HFFc6 (cell line): ENCODE measurements at places on chromosomes 1 and 21. TPM values are rescaled to one million over a fixed set of nuclear protein-coding genes. Genes with fewer than 3 reads are reported as not detected.

DNA sequence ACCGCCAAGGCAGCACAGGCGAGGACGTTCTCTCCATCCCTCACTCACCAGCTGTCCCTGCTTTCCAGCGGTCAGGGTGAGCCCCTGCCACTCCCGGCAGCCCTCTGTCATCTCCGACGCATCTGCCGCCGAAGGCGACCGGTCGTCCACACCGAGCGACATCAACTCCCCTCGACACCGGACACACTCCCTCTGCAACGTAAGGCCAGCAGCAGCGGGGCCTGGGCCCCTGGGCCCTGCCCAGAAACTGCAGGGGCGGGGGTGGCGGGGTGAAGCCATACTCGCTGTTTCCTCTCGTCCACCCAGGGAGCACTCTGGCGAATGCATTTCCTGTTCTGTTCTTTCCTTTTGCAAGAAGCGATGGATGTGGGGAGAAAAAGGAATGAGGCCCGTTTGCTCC is 93.4 kb upstream of the TMEM51 start:
- H3K36me3 ChIP-seq, result peaks cover 42% of the 10 kb centered on the region
- H3K4me3 ChIP-seq, result no peak overlapping the region
- no peak for DNase-seq
- H3K4me1 ChIP-seq, result peaks cover 12% of the 10 kb centered on the region
- H3K27me3 ChIP-seq, result no peaks in the 10 kb centered on the region; the same call in 1 of the 2 replicates

- H3K27ac ChIP-seq, result no peak overlapping the region
- H3K36me3 ChIP-seq, result peaks cover 8% of the 10 kb centered on the region
- no peaks in the 10 kb centered on the region; the same call in 1 of the 2 replicates for H3K27me3 ChIP-seq
- DNase-seq, result no peak
- no peak overlapping the region for H3K4me3 ChIP-seq
These were observed 160.2 kb upstream of the IRF2BP2 start for GRCh38 chr1:234769986-234770795.

DNA sequence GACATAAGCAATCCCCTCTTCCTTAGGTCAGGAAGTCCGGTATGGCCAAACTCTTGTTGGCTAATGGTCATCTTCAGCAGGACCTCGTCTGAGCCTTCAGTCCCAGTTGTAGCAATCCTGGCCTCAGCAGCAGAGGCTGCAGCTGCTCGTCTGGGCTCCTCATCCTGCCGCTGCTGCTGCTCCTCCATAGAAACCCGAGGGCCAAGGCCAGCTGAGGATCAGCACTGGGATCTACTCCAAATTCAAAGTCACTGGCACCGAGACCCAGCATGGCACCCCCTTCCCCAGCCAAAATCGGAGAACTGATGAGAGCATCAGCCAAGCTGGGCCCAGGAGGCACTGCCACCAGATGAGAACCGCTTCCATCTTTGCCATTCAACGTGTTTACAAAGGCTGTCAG is 6.3 kb upstream of the CLDN14 start:
- no peak for DNase-seq
- H3K4me3 ChIP-seq, result no peak overlapping the region
- no peak overlapping the region for H3K27ac ChIP-seq
- H3K36me3 ChIP-seq, result no peaks in the 10 kb centered on the region
- peaks cover 14% of the 10 kb centered on the region for H3K4me1 ChIP-seq
- H3K27me3 ChIP-seq, result no peaks in the 10 kb centered on the region; the same call in none of the 2 replicates

DNA sequence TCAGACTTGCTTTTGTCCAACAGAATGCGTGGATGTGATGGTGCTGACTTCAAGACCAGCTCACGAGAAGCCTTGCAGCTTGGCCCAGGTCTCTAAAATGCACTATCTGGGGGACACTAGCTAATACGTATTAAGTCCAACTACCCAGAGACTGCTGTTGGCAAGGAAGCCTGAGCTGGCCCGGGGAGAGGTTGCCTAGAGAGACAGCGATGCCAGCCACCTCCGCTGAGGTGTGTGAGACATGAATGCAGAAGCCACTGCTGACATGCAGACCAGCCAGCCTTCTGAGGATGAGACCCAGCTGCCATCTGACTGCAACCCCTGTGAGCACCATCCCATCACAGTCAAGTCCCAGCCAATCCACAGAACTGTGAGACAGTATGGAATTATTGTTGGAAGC is 32.5 kb downstream of the THAP3 start:
- peaks cover 5% of the 10 kb centered on the region; the same call in 1 of the 2 replicates for H3K36me3 ChIP-seq
- H3K27me3 ChIP-seq, result no peaks in the 10 kb centered on the region; the same call in 1 of the 2 replicates
- H3K4me1 ChIP-seq, result peaks cover 11% of the 10 kb centered on the region

DNA sequence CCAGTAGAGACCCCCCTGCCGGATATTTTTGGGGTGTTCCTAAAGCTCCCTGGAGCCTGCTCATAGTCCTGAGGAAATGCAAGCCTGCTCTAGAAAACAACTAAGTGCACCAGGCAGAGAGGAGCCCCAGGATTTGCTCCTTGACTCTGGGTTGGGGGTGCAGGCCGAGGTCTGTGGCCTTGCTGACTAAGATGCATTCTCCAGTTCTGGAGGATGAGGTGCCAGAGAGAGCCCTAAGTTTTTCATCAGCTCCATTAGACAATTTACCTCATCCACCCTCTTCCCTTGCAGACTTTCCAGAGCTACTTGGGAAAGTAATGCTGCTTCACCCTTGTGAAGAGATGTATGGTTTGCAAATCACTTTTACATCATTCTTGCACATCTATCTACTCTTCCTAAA is 9.1 kb downstream of the TUFT1 start:
- peaks cover 1% of the 10 kb centered on the region; the same call in 1 of the 2 replicates for H3K27me3 ChIP-seq
- peak overlapping the region; percentile 64 for H3K4me3 ChIP-seq
- H3K27ac ChIP-seq, result peak overlapping the region; percentile 82

DNA sequence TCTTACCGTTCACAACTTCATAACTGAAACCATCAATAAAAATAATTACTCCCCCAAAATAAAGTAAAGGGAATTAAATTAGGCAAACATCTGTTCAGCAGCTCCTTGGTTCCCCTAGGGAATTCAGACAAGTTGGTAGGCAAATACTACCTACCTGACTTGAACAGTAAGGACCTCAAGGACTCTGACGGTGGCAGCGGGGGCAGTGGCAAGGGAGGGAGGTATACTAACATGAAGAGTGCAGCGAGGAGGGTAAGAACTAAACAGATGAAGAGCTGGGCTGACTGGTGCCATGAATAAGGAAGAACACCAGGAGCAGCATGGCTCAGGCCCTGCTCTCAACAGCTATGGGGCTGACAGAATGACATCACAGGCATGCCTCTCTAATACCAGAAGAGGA is 33.1 kb downstream of the MTOR start:
- H3K4me1 ChIP-seq, result peaks cover 13% of the 10 kb centered on the region
- no peaks in the 10 kb centered on the region for H3K27me3 ChIP-seq
- no peak overlapping the region for H3K4me3 ChIP-seq
- H3K36me3 ChIP-seq, result peaks cover 35% of the 10 kb centered on the region

- H3K27me3 ChIP-seq, result peaks cover 18% of the 10 kb centered on the region
- no peak overlapping the region for H3K4me3 ChIP-seq
- DNase-seq, result peak; percentile 10
- H3K36me3 ChIP-seq, result no peaks in the 10 kb centered on the region
- H3K27ac ChIP-seq, result no peak overlapping the region
These were observed 39.0 kb upstream of the ATP1A1 start for GRCh38 chr1:116334015-116334547.

GRCh38 chr1:13706046-13706445 is 6.1 kb downstream of the PRDM2 start:
- no peaks in the 10 kb centered on the region for H3K27me3 ChIP-seq
- peaks cover 11% of the 10 kb centered on the region for H3K4me1 ChIP-seq
- H3K4me3 ChIP-seq, result no peak overlapping the region
- no peaks in the 10 kb centered on the region for H3K36me3 ChIP-seq
- no peak for DNase-seq

DNA sequence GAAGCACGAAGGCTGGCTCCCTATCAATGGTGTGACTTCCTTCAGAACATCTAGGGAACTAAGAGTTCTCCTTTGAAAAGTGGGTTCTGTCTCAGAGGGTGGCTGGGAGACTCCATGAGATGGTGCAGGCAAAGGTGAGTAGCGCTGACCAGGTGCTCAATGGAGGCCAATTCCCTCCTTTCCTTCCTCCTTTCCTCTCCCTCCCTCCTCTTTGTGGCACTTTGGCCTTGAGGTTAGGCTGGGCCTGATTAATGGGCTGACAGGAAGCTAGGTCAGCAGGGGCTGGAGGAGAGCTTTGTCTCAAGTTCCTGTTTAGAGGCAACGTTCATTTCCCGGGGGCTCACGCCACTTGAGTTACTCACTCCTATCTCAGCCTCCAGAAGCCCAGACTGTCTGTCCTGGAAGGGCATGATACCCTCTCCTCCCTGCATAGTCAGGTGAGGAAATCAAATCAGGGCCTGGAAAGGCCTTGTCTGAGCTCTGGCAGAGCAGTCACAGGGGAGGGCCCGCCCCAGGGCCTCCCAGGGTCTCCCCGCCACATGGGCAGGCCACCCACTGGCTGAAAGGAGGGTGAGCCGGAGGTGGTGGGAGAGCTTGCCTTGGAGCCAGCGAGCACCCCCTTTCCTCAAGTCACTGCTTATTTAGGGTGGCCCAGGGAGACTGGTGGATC is 58.4 kb upstream of the SSBP3 start:
- peak overlapping the region; percentile 26; the same call in 1 of the 2 replicates for H3K27ac ChIP-seq
- no peak for DNase-seq
- no peak overlapping the region for H3K4me3 ChIP-seq
- no peaks in the 10 kb centered on the region for H3K36me3 ChIP-seq
- H3K27me3 ChIP-seq, result peaks cover 16% of the 10 kb centered on the region

DNA sequence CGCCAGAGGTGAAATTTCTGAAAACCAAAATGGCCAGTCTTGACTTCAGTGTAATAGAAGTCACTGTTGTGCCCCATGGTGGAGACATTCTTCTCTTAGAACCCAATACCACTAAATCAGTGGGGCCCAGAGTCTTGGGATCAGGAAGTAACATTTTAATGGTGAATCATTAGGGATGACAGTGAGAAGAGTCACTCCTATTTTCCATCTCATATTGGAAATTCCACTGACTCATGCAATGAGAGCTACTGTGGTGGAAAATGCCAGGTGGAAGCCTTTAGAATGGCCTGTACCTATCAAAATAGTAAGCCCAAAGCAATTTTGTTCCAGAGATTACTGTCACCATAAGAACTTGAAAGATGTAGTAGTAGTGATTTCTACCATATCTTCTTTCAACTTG is 20.6 kb upstream of the PPM1J start:
- H3K27me3 ChIP-seq, result no peaks in the 10 kb centered on the region; the same call in none of the 2 replicates
- no peaks in the 10 kb centered on the region for H3K36me3 ChIP-seq
- peak; percentile 86 for DNase-seq

- no peaks in the 10 kb centered on the region; the same call in 1 of the 2 replicates for H3K4me1 ChIP-seq
- H3K36me3 ChIP-seq, result no peaks in the 10 kb centered on the region; the same call in none of the 2 replicates
- no peak overlapping the region for H3K4me3 ChIP-seq
- H3K27ac ChIP-seq, result no peak overlapping the region
- no peak for DNase-seq
- peaks cover 2% of the 10 kb centered on the region for H3K27me3 ChIP-seq
These were observed 42.6 kb downstream of the BACE2 start for GRCh38 chr21:41210426-41211059.

DNA sequence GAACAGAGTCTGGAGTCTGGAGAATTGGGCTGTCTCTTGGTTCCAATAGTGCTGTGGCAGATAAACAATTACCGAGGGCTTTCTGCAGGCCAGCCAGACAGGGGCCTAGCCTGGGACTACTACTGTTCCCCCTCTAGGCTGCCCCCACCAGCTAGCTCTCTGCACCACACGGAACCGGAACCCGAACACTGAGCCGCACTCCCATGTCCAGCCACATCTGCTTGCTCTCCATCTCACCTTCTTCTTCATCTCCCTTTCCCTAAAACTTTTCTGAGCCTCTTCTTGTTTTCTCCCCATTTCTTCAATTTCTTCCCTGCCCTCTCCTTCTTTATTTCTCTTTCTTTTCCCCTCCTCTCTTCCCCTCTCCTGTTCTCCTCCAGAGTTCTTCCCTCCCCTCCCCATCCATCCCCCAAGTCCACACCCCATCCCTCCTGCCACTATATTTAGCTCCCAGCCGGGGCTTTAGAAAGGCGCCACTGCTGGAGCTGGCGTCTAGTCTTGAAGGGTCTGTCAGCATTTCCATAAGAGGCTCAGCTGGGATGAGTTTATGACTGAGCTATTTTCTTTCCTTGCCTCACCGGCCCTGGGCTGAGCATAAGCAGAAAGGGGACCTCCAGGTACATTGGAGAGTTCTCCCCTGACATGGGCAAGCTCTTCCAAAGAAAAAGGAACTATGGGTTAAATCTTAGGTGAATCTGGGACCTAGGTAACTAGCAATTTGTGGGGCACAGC is 25.7 kb upstream of the ATP2B4 start:
- H3K27me3 ChIP-seq, result peaks cover 6% of the 10 kb centered on the region; the same call in 1 of the 2 replicates
- DNase-seq, result no peak
- H3K4me1 ChIP-seq, result peaks cover 22% of the 10 kb centered on the region

- H3K4me3 ChIP-seq, result no peak overlapping the region
- no peak for DNase-seq
- no peaks in the 10 kb centered on the region for H3K4me1 ChIP-seq
- H3K36me3 ChIP-seq, result no peaks in the 10 kb centered on the region
These were observed 5.0 kb downstream of the VANGL2 start for GRCh38 chr1:160405331-160405877.

- H3K4me3 ChIP-seq, result no peak overlapping the region
- H3K36me3 ChIP-seq, result no peaks in the 10 kb centered on the region; the same call in 1 of the 2 replicates
- H3K27ac ChIP-seq, result no peak overlapping the region
- no peak for DNase-seq
These were observed 464.5 kb downstream of the MATN1 start for GRCh38 chr1:30258876-30259275.

GRCh38 chr1:7975212-7975865 is 13.8 kb downstream of the PARK7 start:
- H3K27me3 ChIP-seq, result no peaks in the 10 kb centered on the region
- peaks cover 27% of the 10 kb centered on the region for H3K36me3 ChIP-seq
- H3K27ac ChIP-seq, result no peak overlapping the region

GRCh38 chr21:45319461-45320211 is 31.9 kb upstream of the POFUT2 start:
- H3K27me3 ChIP-seq, result peaks cover 5% of the 10 kb centered on the region
- peaks cover 11% of the 10 kb centered on the region; the same call in 1 of the 2 replicates for H3K36me3 ChIP-seq
- H3K4me1 ChIP-seq, result peaks cover 38% of the 10 kb centered on the region
- peak overlapping the region; percentile 41; the same call in 1 of the 2 replicates for H3K4me3 ChIP-seq
- H3K27ac ChIP-seq, result peak overlapping the region; percentile 91

- no peak overlapping the region for H3K4me3 ChIP-seq
- H3K36me3 ChIP-seq, result peaks cover 33% of the 10 kb centered on the region
- no peaks in the 10 kb centered on the region for H3K27me3 ChIP-seq
- H3K27ac ChIP-seq, result no peak overlapping the region
- DNase-seq, result no peak
These were observed 57.6 kb downstream of the KCNK2 start for GRCh38 chr1:215140135-215140534.

GRCh38 chr21:37636152-37636860 is 269.7 kb downstream of the DYRK1A start:
- H3K27ac ChIP-seq, result peak overlapping the region; percentile 74
- peak; percentile 82 for DNase-seq
- H3K4me3 ChIP-seq, result peak overlapping the region; percentile 70

CELA2A gene
- not detected in 2 replicates for total RNA-seq

KCNQ4 gene
- not detected in 3 replicates for total RNA-seq

C21orf91 gene
- total RNA-seq, result 6.2 to 9.2 TPM (median 7.4 TPM) in 3 replicates

TIE1 gene
- total RNA-seq, result 0.54 TPM in 1 of 2 replicates, not detected in the other

STXBP3 gene
- 42.7 to 43.6 TPM (median 43.2 TPM) in 3 replicates for total RNA-seq

FCER1A gene
- total RNA-seq, result not detected in 3 replicates

RXFP4 gene
- not detected in 3 replicates for total RNA-seq

SLC16A4 gene
- total RNA-seq, result 18.2 to 25.2 TPM (median 20.7 TPM) in 3 replicates

PGLYRP3 gene
- not detected in 2 replicates for total RNA-seq

SPATA1 gene
- 0.31 to 1.3 TPM (median 0.54 TPM) in 3 replicates for total RNA-seq

ADAMTS1 gene
- 220 to 290 TPM (median 272 TPM) in 3 replicates for total RNA-seq

KIF14 gene
- total RNA-seq, result 5.1 and 11.1 TPM in 2 replicates

CELA3A gene
- not detected in 3 replicates for total RNA-seq

KCNJ6 gene
- total RNA-seq, result not detected in 3 replicates

TCHH gene
- total RNA-seq, result 0.05 TPM in 1 of 3 replicates, not detected in the others

TXNDC12 gene
- total RNA-seq, result 67.6 to 75.4 TPM (median 73.2 TPM) in 3 replicates

TRPM2 gene
- 0.09 TPM in 1 of 3 replicates, not detected in the others for total RNA-seq

GOLPH3L gene
- 21.9 to 25.5 TPM (median 25.0 TPM) in 3 replicates for total RNA-seq
